ENCODE measurements at places on chromosomes 2 and 18. TPM values are rescaled to one million over a fixed set of nuclear protein-coding genes. Genes with fewer than 3 reads are reported as not detected.

Gene ELOA2
- total RNA-seq = not detected

Gene RAX
- total RNA-seq = not detected

Gene XRCC5
- total RNA-seq = 303 TPM

Gene AGXT
- total RNA-seq = not detected

Gene ASAP2
- total RNA-seq = not detected

DNA sequence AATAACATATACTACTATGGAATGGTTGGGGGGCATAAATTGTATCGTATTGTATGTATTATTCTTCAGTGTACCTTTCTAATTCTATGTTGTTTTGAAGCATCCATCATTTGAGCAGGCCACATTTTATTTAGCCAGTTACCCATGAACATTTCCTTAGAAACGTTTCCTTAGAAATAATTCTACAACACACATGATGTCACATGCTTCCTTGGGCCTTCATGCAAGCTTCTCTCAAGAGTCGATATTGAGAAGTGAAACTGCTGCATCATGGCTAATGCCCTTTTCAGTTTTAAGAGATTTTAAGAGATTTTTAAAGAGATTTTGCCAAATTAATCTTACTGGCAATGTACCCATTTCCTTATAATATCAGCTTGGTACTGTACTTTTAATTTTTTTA, 63.9 kb downstream of the ALPK2 start:
- DNase-seq = no peak
- no peaks in the 10 kb centered on the region for H3K36me3 ChIP-seq
- H3K4me1 ChIP-seq = peaks cover 36% of the 10 kb centered on the region
- no peaks in the 10 kb centered on the region for H3K27me3 ChIP-seq

DNA sequence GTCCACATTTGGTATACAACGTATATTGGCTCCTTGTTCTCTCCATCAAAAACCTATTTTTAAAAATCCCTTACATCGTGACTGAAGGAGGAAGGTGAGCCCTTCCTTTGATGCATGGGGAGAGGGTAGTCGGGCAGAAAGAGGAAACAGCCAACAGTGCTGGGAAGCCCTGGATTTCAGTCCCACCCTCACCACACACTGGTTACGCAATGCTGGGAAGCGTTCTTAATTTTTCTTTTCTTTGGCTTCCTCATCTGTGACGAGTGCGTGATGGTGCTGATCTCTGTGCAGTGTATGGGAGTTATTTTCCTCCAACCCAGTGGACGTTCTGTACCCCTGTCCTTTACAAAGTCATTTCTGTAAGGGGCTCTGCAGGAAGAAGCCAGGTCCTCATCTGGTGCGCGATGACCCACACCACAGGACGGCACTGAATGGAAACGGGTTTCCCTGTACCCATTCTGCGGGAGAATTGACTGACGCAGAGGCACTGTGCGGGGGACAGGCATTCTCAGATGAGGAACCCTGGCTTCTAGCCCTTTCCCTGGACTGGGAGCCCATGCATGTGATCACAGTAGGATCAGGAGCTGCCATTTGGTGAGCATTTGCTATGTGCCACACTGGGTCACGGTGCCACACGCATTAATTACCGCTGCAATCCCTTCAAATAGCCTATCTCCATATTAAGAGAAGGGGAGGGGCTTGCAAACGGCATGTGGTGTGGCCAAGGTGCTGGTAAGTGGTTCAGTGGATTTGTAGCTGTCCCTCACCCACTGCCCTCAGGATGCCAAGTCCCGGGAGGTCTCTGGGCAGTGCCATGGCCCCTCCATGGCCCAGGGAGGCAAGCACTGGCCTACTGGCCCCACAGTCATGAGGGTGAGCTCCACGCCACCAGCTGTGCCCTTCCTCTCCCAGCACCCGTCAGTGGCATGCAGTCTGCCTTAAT, 4.3 kb downstream of the COLEC11 start:
- no peak overlapping the region for H3K27ac ChIP-seq
- DNase-seq = no peak
- no peak overlapping the region for H3K4me3 ChIP-seq
- H3K36me3 ChIP-seq = no peaks in the 10 kb centered on the region

- no peak overlapping the region for H3K4me3 ChIP-seq
- H3K27me3 ChIP-seq = peaks cover 10% of the 10 kb centered on the region
- no peaks in the 10 kb centered on the region for H3K36me3 ChIP-seq
- H3K4me1 ChIP-seq = no peaks in the 10 kb centered on the region
- H3K27ac ChIP-seq = no peak overlapping the region
These were observed 203.1 kb downstream of the INSIG2 start for GRCh38 chr2:118291251-118291880.

- H3K36me3 ChIP-seq = no peaks in the 10 kb centered on the region
- DNase-seq = no peak
- H3K4me1 ChIP-seq = no peaks in the 10 kb centered on the region
- H3K27me3 ChIP-seq = no peaks in the 10 kb centered on the region
- no peak overlapping the region for H3K27ac ChIP-seq
- H3K4me3 ChIP-seq = no peak overlapping the region
These were observed 158.0 kb upstream of the RAB6C start for GRCh38 chr2:129821445-129821844.

GRCh38 chr2:204108330-204108751, 171.8 kb downstream of the ICOS start:
- peaks cover 25% of the 10 kb centered on the region for H3K27me3 ChIP-seq
- H3K27ac ChIP-seq = no peak overlapping the region
- H3K4me1 ChIP-seq = peaks cover 19% of the 10 kb centered on the region
- H3K36me3 ChIP-seq = no peaks in the 10 kb centered on the region
- no peak overlapping the region for H3K4me3 ChIP-seq

- no peak for DNase-seq
- H3K27me3 ChIP-seq = no peaks in the 10 kb centered on the region
- H3K27ac ChIP-seq = no peak overlapping the region
- H3K4me1 ChIP-seq = no peaks in the 10 kb centered on the region
These were observed 264.5 kb downstream of the MEIS1 start for GRCh38 chr2:66699416-66699792.

DNA sequence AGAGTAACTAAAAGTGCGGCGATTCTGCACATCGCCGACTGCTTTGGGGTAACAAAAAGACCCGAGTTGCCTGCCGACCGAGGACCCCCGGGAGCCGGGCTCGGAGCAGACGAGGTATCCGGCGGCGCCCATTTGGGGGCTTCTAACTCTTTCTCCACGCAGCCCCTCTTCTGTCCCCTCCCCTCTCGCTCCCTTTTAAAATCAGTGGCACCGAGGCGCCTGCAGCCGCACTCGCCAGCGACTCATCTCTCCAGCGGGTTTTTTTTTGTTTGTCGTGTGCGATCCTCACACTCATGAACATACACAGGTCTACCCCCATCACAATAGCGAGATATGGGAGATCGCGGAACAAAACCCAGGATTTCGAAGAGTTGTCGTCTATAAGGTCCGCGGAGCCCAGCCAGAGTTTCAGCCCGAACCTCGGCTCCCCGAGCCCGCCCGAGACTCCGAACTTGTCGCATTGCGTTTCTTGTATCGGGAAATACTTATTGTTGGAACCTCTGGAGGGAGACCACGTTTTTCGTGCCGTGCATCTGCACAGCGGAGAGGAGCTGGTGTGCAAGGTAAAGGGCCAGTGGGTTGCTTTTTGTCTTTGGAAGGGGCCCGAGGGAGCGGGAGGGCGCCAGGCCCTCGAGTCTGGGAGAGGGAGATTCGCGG, 1.4 kb downstream of the TRIB2 start:
- peaks cover 58% of the 10 kb centered on the region for H3K4me1 ChIP-seq
- no peaks in the 10 kb centered on the region for H3K27me3 ChIP-seq
- peaks cover 24% of the 10 kb centered on the region for H3K36me3 ChIP-seq
- DNase-seq = peak; percentile 43

DNA sequence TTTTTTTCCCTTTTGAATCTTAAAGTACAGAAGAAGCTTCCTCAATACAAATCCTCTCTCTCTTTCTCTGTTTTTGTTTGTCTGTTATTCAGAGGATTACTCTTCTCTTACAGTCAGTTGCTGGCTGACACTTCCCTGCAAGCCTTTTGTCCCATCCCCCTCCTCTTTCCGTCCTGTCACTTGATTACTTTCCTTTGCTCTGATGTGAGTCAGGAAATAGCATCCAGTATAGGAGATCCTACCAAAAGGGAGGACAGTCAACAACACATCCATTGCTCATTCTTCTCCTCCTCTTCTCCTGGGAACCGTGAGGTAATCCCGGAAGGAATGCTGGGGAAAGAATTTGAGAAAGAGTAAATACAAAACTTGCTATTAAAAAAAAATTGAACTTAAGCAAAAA, 79.3 kb upstream of the SCN7A start:
- H3K4me1 ChIP-seq = no peaks in the 10 kb centered on the region
- H3K36me3 ChIP-seq = no peaks in the 10 kb centered on the region
- no peak for DNase-seq
- no peak overlapping the region for H3K27ac ChIP-seq
- H3K27me3 ChIP-seq = no peaks in the 10 kb centered on the region

DNA sequence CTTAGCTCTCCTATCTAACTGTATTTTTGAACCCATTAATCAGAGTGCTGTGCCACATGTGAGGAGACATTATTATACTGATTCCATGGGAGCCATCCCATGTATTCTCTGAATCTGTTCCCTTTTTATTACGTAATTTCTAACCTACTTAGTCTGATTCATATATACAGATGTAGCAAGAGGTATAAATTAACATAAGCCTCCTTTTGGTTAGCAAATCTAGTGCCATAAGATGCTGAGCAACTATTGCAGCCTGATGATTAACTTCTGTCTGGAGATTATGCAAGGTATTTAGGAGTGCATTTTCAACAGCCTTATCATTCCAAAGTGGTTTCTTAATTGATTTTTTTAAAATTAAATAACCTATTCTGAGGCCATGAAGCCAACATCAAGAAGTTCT, 114.1 kb upstream of the MSH2 start:
- no peak overlapping the region for H3K27ac ChIP-seq
- no peak for DNase-seq
- H3K4me3 ChIP-seq = no peak overlapping the region
- no peaks in the 10 kb centered on the region for H3K36me3 ChIP-seq
- H3K27me3 ChIP-seq = no peaks in the 10 kb centered on the region
- H3K4me1 ChIP-seq = no peaks in the 10 kb centered on the region

DNA sequence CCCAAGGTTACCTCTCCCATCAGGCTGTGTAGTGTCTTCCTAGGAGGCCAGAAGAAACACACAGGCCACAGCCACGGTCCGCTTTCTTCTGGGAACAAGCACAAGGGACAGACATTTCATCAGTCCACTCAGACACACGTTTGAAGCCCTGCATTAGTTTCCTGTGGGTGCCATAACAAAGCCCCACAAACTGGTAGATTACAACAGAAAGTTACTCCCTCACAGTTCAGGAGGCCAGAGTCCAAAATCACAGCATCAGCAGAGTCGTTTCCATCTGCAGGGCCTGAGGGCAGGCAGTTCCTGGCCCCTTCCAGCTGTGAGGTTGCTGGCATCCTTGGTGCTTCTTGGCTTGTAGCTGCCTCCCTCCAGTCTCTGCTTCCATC, 8.8 kb upstream of the PRLH start:
- DNase-seq = no peak
- H3K27ac ChIP-seq = no peak overlapping the region
- no peaks in the 10 kb centered on the region for H3K36me3 ChIP-seq

DNA sequence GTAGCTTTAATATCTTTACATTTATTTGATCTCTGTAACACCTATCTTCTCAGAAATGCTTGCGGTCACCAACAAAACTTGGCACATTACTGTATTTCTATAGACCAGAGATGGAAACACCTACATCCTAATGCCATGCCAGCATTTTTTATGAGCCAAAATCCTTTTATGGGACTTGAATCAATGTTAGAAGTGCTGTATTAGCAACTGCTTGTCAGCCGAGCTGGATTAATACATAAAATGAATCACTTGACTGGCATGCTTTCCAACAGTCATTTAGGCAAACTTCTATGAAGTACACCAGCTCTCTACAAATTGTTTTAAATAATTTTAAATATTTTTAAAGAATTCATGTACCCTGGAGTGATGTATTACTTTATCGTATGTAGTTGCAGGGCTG, 272.9 kb upstream of the NRP2 start:
- no peak for DNase-seq
- no peaks in the 10 kb centered on the region for H3K36me3 ChIP-seq
- H3K4me1 ChIP-seq = no peaks in the 10 kb centered on the region
- peaks cover 2% of the 10 kb centered on the region for H3K27me3 ChIP-seq
- no peak overlapping the region for H3K4me3 ChIP-seq
- no peak overlapping the region for H3K27ac ChIP-seq

DNA sequence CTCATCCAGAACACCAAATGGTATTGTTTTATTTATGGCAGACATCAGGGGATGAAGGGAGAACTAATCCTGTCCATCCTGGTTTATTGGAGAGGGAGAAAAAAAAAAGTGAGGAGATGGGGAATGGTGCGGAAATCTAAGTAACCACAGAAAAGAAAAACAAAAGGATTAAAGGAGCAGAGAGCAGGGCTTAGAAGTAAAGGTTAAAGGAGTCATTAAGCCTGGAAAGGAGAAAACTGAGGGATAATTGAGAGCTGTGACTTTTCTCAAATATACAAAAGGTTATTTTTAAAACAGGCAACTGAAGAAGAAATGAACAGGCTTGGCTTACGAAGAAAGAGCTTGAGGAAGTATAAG, 127.2 kb upstream of the PPP1CB start:
- no peak overlapping the region for H3K4me3 ChIP-seq
- H3K4me1 ChIP-seq = peaks cover 42% of the 10 kb centered on the region
- peak overlapping the region; percentile 71 for H3K27ac ChIP-seq
- H3K36me3 ChIP-seq = no peaks in the 10 kb centered on the region
- no peak for DNase-seq

DNA sequence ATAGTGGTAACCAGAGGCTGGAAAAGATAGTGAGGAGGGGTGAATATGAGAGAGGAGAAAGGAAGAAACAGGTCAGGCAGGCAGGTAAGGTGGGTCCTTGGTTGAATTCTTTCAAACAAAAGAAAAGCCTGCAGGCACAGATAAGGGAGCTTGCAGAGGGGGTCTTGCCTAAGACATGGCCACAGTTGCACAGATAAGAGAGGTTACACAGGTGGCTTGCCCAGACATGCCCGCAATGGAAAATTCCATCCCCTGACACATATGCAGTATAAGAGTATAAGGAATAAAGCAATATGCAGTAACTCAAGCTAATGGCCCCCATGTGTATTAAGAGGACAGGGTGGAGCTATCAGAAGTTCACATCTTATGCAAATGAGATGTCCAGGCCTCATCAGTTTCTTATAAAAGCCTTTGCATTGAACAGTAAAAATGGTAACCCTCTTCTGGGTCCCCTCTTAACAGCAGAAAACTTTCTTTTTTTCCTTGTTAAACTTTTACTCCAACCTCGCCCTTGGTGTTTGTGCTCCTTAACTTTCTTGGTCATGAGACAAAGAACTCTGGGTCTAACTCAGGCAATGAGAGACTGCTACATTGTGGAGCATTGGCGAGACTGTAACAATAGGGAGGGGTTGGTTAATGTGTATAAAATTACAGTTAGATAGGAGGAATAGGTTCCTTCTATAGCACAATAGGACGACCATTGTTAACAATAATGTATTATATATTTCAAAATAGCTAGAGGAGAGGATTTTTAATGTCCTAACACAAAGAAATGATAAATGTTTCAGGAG, 764.6 kb downstream of the TSN start:
- no peaks in the 10 kb centered on the region for H3K36me3 ChIP-seq
- H3K4me3 ChIP-seq = no peak overlapping the region
- DNase-seq = no peak
- no peak overlapping the region for H3K27ac ChIP-seq

Data from activated B cell treated with CpG ODN at 0.5 μM for 24 hours (primary cell).